ENCODE measurements at places on chromosomes 2 and 18.

DNA sequence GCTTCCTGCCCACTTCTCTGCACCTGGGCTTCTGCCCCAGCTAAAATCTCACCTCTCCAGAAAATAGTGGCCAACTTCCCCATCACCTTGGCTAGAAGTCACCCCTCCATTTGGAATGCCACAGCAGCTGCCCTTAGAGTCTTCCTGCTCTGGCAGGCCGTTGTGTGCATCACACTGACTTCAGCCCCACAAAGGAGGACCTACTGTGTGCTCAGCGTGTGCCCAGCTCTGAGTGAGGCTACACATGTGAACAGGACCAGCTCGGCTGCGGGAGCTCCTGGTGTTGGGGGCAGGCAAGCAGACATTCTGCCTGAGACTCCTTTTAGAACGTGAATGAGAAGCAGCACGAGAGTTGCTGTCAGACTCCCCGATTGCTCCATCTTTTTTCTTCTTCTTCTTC, 78.7 kb downstream of the AGAP1 start:
- DNase-seq = no peak

DNA sequence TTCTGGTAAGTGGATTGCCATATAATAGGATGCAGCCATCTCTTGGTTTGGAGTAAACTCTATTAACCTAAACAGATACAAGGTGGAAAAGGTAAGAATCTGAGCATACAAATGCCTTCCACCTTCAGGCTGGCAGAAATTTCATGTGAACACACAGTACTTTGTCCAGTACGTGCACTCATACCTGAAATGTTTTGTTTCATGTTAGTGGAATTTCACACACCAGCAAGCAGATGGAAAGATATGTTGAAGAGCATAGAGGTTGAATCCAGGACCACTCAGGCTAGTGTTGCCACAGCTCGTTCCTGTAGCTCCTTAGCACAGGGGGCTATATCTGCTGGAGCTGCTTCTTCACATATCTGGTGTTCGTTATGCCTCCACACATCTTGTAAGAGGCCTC, 34.0 kb downstream of the CRIM1 start:
- DNase-seq = no peak

DNA sequence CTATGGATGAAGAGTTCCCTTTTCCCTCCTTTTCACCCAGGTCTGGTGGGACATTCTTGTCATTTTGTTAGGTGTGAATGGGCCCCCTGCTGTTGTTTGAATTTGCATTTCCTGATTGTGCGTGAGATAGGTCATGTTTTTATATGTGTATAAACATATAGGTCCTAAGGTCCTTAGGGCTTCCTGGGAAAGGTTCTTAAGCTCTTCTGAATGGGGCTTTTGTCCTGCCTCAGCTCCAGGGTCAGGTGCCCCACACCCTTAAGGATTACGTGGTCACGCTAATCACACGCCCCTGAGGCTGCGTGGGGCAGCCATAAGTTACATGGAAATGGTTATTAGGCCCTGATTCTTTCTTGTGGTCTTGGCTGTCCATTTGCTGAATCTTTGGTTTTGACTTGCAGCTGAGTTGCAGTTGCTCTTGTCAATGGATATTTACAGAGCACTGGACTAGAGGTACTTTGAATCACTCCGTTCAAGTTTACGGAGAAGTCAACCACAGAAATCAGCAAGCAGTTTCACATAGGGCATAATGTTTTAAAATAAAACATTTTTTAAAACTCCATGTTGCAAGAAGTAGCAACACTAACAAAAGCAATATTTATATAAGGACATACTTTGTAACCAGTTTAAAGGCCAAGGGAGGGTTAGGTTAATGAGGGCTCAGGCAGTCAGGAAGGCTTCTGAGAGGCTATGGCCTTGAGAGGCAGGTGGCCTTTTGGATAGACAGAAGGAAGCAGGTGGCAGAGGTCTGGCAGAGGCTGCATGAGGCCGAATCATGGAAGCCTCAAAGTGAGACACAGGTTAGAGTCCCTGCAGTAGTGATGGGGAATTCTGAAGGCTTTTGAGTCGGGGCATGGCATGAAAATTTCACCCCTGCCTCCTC, 24.2 kb downstream of the LIPG start:
- DNase-seq = no peak

- peak; percentile 47 for DNase-seq
Observed at GRCh38 chr18:13375302-13376255, 157.0 kb downstream of the LDLRAD4 start.

GRCh38 chr2:70549064-70549710, 4.4 kb downstream of the TGFA start:
- no peak for DNase-seq

DNA sequence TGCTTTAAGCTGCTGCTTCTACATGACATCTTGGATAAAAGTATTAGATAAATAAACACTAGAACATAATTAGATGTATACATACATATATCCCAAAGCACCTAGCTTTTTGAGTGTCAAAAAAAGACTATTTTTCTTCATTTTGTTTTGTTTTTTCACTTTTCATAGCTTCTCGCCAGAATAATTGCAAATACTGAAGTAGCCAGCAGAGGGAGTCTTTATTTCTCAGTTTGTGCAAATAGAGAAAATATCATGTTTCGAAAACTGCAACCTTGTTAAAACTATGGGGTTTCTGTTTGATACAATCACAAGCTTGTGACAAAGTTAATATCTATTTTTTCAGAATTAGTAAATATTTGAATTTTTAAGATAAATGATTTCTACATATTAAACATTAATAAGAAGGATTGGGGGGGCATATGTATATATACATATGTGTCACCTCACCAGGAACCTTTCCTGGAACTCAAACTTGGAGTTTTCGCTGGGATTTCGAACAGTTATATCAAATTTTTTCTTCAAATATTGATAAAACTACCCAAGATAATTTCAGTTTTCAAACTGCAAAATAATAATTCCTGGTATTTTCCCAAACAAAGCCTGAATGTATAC, 61.0 kb downstream of the GRB14 start:
- peak; percentile 9 for DNase-seq

GRCh38 chr18:43819397-43819796, 542.1 kb upstream of the SYT4 start:
- DNase-seq = no peak

GRCh38 chr2:40287195-40287594, 164.7 kb downstream of the SLC8A1 start:
- no peak for DNase-seq

GRCh38 chr18:24983566-24984139, 368.3 kb downstream of the ZNF521 start:
- no peak for DNase-seq

GRCh38 chr2:233853883-233854240, 473 bp downstream of the HJURP start:
- DNase-seq = no peak

DNA sequence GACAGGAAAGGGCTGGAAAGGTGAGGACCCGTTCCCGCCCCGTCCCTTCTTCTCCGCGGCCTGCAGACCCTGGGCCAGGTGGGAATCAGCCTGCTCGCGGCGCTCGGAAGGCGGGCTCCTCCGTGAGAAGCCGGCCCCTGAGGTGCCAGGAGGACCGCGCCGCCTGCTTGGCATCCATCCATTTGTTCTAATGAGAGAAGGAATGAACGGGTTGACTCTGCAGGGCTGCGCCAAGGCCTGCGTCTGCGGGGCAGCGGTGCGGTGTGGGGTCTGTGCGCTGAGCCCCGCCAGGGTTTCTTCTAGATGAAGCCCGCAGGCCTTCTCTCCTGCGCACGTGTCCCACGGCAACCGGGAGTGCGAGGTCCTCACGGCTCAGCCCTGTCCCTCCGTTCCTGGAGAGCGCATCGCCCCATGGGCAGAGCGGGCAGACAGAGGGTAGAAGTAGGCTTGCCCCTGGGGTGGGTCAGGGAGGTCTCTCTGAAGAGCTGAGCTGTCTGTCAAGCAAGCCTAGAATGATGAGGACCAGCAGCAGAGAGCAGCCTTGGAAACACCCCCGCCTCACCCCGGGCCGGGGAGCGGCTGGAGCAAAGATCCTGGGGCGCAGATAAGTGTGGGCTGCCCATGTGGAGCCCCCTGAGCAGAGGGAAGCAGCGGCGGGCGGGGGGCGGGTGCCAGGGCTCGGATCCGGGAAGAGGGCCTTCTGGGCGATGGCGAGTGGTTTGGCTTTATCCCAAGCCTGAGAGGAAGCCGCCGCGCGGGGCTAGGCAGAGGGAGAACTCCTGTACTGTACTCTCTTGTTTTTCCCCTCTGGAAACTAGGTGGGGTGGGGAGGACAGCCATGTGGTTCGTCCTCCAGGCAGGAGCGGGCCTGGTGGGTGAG, 27.9 kb upstream of the HS6ST1 start:
- DNase-seq = no peak

- DNase-seq = peak; percentile 92
Observed at GRCh38 chr2:55862246-55862645, 61.3 kb downstream of the EFEMP1 start.

DNA sequence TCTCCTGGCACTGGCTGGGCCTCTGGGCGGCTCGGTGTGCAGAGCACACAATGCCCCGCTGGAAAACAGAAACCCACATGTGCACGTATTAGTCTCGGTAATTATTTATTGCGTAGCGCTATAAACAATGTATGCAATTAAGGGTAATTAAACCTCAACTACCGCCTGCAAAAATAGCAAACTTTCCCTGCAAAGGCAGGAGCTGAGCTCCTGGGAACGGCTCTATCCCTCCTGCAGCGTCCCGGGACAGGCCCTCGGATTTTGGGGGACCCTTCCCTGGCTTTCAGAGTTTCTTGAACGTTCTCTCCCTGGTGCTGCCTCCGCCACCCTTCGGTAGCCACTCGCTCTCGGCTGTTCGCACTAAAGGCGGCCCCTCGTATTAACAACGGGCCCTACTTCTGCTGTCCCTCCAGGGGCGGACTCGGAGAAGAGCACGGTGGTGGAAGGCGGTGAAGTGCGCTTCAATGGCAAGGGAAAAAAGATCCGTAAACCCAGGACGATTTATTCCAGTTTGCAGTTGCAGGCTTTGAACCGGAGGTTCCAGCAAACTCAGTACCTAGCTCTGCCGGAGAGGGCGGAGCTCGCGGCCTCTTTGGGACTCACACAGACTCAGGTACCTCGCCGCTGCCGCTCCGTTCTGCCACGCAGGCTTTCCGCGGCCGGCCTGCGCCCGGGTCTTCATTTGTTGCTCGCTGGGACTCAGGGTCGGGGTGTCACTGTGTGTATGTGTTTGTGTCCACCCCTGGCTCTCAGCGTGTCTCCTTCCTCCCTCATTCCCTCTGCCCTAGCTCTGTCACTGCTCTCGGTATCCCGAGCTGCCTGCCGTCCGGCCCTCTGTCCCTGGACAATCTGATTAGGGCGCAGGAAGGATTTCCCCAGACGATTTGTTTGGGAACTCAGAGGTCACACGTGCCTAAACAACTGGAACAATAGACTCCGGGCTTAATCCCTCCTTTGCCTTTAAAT, 1.2 kb downstream of the DLX1 start:
- no peak for DNase-seq

DNA sequence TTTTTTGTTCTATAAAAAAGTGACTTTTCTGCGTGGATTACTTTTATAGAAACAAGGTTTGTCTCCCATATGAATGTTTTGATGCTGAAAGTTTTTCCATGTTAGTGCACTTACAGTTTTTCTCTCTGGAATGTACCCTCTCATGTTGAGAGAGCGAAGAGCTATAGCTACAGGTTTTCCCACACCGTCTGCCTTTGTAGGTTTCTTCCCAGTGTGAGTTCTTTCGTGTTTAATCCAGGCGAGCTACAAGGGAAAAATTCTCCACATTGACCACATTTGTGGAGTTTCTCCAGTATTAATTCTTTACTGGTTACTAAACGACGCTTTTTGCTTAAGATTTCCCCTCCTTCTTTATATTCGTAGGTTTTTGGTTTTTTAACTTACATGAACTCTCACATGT, 85.1 kb downstream of the ACSL3 start:
- no peak for DNase-seq

GRCh38 chr2:169001116-169001815, 29.9 kb downstream of the ABCB11 start:
- no peak for DNase-seq

- no peak for DNase-seq
Observed at GRCh38 chr2:25981596-25982272, 563 bp downstream of the KIF3C start.

GRCh38 chr2:171201271-171201670, 40.6 kb upstream of the TLK1 start:
- DNase-seq = no peak

DNA sequence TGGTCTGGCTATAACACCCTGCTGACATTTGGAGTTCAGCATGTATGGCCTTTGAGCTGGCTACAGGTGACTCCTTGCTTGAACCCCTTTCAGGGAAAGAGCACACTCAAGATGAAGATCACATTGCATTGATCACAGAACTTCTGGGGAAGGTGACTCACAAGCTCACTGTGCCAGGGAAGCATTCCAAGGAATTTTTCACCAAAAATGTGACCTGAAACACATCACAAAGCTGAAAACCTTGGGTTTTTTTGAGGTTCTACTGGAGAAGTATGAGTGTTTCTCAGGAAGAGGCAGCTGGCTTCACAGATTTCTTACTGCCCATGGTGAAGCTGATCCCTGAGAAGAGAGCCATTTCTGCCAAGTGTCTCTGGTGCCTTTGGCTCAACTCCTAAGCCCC, 879.0 kb downstream of the CBLN2 start:
- no peak for DNase-seq

DNA sequence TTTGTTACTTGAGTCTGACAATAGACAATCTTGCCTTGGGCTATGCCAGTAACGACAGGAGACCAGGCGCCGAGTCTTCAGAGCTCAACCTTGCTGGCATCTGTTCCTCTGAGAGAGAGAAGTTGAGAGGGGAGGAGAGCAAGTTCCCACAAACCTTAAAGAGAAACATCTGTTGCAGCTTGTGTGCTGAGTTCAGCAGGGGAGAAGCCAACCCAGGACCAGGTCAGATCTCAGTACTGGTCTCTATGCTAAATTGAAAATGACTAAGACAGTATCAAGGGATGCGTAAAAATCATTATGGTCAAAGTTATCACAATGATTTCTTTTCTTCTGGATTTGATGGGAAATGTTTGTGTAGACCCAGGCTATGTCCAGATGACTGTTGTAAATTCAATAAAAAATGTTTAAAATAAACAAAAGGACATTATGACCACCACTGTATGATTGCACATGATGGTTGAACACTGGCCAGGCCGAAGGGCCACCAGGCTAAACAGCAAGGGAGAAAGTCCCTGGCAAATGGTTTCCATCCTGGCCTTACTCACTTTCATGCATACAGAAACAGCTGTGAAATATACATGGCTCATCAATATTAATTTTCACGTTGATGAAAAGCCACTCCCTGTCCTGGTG, 100.3 kb upstream of the PMAIP1 start:
- DNase-seq = no peak

GRCh38 chr2:188322569-188323551, 31.2 kb downstream of the GULP1 start:
- no peak for DNase-seq

- no peak for DNase-seq
Observed at GRCh38 chr18:27005589-27005988, 140.1 kb upstream of the AQP4 start.

- DNase-seq = no peak
Observed at GRCh38 chr2:41728788-41729338, 319.0 kb upstream of the PKDCC start.

- DNase-seq = no peak
Observed at GRCh38 chr2:181474222-181474881, 17.2 kb downstream of the ITGA4 start.

GRCh38 chr2:98444436-98445176, at the start of gene INPP4A:
TSS of gene INPP4A (plus strand) at chr2:98444858. CDS start at chr2:98520049, 75,191 bp downstream.
- no peak for DNase-seq

- DNase-seq = no peak
Observed at GRCh38 chr2:65027616-65028244, 28.5 kb upstream of the CEP68 start.

Measured in GM04503 (cell line).